ENCODE measurements at places on chromosomes 16 and 17.
A peak's percentile ranks its signal among the peaks of the same experiment; 100 is the strongest.

DNA sequence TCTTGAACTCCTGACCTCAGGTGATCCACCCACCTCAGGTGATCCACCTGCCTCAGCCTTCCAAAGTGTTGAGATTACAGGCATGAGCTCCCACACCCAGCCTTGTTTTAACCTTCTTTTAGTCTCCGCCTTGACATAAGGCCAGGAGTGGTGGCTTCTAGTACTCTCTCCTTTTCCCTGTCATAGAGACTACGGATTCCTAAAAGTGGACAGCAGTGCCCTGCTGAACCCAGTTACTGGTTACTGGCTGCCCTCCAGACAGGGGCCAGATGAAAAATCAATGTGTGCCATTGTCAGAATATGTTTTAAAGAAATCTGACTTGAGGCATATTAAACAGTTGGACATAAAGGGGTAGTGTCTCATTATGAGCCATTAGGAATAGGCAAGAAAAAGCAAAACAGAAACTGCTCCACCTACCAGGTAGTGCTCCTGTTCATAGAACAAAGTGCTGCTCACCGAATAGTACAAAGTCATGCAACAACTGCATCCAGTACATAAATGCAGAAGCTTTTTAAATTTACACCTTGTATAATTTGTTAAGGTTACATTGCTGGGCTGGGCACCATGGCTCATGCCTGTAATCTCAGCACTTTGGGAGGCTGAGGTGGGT, 32.1 kb downstream of the TRIM25 start:
- DNase-seq = no peak

- DNase-seq = no peak
Measured at GRCh38 chr16:22370038-22370820, 4.2 kb downstream of the CDR2 start.

DNA sequence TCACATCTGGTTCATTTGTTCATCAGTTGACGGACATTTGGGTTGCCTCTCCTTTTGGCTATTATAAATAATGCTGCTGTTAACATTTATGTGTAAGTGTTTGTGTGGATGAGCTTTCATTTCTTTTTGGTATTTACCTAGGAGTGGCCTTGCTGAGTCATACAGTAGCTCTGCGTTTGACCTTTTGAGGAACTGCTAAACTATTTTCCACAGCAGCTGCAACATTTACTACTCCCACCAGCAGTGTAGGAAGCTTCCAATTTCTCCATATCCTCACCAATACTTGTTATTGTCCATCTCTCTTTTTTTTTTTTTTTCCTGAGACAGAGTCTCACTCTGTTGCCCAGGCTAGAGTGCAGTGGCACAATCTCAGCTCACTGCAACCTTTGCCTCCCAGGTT, 20.7 kb upstream of the PLCG2 start:
- DNase-seq = no peak

DNA sequence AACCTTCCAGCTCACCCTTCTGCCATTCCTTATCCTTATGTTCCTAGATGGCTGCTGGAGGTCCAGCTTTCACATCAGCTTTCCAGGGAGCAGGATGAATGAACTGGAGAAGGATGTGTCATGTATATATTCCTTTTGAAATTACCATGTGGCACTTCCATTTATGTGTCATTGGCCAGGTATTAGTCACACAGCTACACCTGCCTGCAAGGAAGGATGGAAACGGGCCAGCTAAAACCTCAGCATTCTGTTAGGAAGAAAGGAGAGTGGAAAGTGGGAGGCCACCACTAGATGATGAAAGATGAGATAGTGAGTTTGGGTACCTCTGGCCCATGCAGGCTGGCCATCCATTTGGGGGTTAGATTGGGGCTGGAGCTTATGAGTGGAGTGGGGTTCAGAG, 67.5 kb downstream of the KSR1 start:
- DNase-seq = no peak

GRCh38 chr17:22138861-22139469, 446.6 kb downstream of the KCNJ18 start:
- no peak for DNase-seq

DNA sequence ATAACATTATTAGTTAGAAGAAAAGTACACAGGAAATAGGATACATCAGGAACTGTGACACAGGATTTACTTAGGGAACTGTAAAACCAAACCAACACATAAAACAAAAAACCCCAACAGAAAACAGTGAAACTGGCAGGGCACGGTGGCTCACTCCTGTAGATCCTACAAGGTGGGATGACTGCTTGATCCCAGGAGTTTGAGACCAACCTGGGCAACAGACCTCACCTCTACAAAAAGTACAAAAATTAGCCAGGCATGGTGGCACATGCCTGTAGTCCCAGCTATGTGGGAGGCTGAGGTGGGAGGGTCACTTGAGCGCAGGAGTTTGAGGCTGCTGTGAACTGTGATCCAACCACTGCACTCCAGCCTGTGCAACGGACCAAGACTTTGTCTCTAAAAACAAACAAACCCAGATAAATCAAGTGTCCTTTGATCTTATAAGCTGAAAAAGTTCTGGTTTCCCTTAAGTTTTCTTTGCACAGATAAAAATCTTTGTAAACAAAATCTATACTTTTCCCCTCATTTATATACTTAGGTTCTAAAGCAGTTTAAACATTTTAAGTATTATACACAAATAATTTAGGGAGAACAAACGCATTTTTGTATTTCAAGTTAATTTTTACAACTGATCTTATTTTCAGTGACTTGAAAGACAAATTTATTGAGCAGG, 111.5 kb upstream of the TOB1 start:
- no peak for DNase-seq

DNA sequence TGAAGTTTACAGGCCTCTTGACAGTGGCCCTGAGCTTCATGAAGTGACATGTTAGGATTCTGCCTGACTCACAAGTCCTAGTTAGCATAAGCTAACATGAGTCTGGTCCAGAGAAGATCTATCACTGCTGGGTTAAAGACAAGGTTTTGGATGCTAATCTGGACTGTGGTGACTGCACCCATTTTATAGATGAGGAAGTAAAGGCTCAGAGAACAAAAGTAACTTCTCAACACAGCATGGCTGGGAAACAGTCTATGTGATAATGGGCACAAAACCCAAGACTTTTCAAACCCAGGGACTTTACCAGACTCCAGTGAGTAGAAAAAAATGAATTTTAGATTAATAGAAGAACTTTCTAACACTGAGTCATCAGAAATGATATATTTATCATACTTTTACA, 236.8 kb upstream of the IRX5 start:
- DNase-seq = no peak

GRCh38 chr17:17484451-17484899, 7.7 kb downstream of the MED9 start:
- DNase-seq = peak; percentile 26

DNA sequence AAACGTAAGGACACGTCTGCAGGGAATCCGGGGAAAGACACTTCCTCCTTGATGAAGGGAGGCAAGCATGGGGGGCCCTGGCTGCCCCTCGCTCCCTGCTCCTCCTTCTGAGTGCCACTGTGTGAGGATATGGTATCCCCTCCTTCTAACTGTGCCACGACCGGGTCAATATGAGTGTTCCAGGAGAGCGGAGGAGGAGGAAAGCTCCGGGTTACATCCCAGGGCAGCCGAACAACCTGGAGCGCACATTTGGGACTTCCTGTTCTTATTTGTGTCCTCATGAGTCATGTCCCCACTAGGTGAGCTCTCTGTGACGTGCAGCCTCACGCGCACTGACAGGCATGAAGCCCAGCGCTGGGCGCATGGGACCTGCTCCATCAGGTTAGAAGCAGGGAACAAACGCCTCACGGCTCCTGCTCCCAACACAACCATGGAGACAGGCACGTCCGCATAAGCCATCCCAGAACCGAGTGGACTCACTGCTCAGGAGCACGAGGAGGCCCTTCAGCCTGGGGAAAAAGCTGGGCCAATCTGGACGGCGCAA, 92.9 kb upstream of the DNAH17 start:
- DNase-seq = no peak

DNA sequence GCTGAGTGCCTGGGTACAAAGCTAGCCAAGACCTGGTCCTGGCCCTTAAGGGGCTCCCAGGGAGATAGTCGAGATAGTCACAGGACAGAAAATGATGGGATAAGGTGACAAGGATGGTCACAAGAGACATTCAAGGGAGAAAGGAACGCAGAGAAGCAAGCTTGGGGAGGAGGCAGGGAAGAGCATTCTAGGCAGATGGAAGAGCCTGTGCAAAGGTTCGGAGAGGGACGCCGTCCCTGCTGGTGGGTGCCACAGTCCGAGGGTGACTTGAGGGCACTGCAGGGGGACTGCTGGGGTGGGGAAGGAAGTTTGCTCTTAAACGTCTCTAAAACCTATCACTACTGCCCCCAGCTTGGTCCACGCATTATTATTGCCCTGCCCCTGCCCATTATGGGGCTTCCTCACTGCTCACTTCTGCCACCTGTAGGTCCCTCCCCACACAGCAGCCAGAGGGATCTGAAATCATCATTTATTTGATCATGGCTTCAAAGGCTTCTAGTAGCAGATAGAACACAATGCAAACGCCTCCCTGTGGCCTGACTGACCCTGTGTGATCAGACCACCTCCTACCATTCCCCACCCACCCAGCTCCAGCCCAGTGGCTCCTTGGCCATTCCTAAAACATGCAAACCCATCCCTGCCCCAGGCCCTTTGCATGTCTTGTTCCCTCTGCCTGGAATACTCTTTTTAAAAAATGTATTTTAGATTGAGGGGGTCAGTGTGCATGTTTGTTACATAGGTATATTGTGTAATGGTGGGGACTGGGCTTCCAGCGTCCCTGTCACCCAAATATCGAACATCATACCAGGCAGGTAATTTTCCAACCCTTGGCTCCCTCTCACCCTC, 60.3 kb downstream of the RMI2 start:
- DNase-seq = peak; percentile 21

GRCh38 chr17:31546650-31547049, 155.2 kb downstream of the RAB11FIP4 start:
- DNase-seq = no peak

- DNase-seq = no peak
Measured at GRCh38 chr17:17034496-17035075, 7.7 kb upstream of the MPRIP start.

DNA sequence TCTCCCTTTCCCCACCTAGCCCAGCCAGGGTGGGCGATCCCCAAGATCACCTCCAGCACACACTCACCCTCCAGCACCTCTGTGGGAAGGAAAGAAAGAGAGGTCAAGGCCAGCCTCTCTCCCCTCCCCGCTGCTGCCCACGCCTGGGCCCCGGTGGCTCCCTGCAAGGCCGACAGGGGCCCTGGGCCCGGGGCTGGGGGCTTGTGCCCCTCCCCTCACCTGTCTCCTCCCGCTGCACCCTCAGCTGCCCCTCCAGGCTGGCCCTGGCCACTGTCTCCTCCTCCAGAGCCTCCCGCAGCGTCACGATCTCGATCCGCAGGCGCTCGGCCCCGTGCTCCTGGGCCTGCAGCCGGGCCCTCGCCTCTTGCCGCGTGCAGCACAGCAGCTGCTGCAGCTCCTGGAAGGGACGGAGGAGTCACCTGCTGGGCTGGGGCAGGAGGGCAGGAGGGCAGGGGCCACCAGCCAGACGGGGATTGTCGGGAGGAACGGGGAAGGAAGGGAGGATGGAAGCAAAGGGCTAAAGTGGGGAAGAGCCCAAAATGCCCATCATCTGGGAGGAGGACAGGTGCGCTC, 19.2 kb downstream of the RABEP2 start:
- DNase-seq = no peak

DNA sequence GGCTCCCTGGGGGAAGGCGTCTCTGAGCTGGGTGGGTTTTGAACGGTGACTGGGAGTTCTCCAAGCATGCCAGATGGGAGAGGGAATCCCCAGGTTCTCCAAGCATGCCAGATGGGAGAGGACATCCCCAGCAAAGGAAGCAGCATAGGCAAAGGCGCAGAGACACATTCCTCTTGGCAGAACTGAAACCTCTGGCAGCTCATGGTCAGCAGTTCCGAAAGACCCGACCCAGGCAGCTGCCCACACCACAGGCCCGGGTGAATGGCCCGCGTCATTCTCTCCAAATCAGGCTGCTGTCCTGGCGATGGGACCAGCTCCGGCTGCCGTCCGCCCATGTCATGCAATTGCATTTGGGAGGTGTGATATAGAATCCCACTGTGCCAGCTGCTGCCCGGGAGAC, 8.0 kb downstream of the ZNF469 start:
- no peak for DNase-seq

DNA sequence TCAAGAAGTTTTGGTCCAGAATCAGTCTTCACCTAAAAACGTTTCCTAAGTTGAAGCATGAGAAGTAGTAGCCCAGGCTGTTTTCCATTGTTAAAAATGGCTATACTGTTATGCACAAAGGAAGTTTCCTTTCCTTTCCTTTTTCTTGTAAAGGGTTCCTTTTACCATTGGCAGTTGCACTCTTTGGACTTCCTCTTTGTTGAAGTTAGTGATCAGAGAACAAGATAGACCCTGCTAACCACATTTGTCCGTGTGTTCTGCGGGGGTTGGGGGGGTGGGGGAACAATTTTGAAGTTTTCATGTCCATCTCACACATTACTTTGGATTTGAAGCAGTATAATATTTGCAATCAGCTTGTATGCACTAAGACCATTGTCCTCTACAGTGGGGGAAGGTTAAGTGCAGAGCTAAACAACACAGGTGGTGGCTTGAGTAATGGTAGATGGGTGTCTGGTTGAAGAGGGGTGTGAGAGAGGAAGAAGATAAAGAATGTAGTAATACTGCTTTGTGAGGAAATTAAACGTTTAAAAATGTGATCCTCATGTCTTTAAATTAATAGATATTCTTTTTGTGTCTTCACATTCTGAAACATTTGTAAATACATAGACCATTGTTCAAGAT, 1.4 kb downstream of the LPCAT2 start:
- DNase-seq = no peak

DNA sequence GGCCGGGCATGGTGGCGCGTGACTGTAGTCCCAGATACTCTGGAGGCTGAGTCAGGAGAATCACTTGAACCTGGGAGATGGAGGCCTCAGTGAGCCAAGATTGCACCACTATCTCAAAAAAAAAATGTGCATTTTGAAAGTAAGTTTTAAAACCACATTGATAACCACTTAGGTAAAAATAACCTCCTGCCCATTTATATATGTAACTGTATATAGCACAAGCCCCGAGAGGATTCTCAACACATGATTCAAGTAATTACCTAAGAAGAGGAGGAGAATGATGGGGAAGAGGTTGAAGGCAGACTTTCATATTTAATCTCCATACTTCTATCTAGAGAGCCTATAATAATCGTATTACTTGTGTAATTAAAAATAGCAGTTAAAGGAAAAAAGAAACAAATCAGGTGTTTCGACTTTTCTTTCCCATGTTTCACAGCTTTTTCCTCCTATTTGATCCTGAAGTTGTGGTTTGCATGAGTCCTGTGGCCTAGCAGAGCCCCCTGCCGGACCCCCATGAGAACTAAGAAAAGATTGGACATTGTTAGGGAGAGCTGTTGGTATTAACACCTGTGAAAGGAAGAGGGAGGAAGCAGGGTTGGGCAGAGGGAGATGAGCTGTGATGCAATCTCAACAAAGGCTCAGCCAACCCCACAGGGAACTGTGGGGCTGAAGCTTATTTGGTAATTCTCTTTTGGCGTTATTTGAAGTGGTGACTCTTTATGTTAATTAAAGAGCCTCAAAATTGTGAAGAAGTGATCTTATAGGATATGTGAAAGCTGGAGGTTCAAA, 22.1 kb downstream of the PMFBP1 start:
- DNase-seq = no peak

- no peak for DNase-seq
Measured at GRCh38 chr17:49908782-49909714, 59.9 kb upstream of the DLX4 start.

Data from stimulated activated CD4-positive, alpha-beta T cell treated with anti-CD3 and anti-CD28 coated beads, TNF-alpha, amount 100 ng/mL, for 48 hours (primary cell).